ENCODE measurements at places on chromosomes 4 and X.

DNA sequence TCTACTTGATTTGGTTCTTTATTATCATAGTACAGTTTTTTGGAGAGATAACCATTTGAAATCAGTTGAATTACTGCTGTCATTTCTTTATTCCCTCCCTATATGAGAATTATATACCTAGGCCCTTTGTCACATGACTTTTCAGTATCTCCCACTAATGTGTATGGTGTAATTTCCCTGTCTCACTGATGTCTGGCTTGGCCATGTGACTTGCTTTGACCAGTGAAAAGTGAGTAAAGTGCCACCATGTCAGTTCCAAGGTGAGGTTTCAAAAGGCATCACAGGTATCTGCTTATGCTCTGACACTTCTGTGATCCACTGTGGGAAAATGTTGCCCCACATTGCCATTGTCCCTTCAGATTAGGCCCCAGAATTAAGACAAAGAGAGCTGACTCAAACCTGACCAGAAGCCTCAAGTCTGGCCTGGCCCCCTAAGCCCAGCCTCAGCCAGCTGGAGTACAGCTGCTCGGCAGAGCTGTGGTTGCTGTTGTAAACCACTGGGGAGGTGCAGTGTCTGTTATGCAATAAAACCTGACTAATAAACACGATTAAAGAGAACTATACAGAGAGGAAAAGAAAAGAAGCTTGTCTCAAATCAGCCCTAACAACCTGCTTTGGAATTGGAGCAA, 27.5 kb downstream of the SETD7 start:
- peak; percentile 40 for DNase-seq

- no peak for DNase-seq
Observed at GRCh38 chrX:116232833-116233232, 62.3 kb downstream of the AGTR2 start.

GRCh38 chrX:63394872-63395271, 43.7 kb upstream of the SPIN4 start:
- no peak for DNase-seq

DNA sequence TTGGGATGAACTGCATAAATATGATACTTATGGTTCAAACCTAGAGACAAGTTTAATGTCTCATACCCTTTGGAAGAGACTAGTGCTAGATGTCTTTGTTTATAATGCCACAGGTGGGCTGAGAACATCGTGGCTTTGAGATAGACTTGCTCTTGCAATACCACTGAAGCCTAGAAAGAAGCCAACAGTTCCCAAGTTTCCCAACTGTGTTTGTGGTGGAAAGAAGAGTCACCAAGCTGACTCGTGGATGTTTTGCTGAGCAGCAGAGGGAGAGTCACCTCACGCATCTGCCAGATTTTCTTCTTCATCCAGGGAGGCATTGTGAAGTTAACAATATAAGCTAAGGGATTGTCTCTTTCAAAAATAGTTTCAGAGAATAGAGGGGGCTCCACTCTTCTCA, 1076.2 kb downstream of the C4orf33 start:
- DNase-seq = no peak

DNA sequence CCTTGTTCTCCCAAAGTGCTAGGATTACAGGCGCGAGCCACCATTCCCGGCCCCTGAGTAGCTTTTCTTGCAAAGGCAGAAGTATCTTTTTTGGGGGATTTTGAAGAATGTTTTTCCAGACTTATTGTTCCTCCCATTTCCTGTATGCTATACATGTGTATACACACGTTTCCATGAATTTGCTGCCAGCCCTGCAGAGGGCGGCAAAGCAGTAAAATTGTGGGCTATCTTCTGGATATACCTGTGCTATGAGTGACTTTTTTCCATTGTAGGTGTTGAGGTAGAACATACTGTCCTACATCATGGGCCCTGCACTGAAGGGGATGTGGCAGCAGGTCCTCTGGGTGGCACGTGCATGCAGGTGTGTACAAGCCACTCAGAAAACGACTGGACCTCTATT, 16.9 kb upstream of the MED28 start:
- peak; percentile 29 for DNase-seq

DNA sequence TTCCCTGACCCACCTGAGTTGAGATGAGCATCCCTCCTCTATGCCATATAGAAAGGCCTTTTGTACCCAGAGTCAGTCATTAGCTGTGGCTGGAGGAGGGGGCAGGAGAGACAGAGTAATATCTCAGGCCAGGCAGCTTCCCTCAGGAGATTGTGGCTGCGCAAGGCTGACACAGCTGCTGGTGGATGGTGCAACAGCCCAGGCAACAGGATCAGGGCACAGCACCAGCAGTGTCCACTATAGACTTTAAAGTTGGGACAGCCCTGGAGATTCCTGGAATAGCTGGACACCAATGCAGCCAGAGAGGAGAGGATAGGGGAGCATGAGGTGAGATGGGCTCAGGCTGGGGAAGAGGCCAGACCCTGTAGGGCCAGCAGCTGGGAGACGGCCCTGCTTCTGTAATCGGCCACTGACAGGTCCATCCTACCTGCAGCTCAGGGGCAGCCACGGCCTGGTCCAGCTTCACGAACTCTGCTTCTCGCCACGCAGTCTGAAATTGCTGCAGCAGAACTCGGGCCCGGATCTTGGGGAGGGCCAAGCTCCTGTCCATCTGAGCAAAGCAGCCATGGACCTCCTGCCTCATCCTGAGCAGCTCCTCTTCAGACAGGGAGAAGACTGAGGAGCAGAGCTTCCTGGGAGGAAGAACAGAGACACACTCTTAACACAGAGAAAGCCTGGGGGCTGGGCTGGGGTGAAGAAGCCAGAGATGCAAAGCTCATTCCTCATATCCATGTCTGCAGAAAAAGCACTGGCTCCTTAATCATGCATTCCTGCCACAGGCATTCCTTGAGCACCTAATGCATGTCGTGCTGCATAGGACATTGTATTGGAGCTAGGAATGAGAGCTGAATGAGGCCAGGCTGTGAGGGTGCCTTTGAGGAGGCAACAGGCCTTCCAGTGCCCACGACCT, 90.1 kb downstream of the EVC2 start:
- no peak for DNase-seq

DNA sequence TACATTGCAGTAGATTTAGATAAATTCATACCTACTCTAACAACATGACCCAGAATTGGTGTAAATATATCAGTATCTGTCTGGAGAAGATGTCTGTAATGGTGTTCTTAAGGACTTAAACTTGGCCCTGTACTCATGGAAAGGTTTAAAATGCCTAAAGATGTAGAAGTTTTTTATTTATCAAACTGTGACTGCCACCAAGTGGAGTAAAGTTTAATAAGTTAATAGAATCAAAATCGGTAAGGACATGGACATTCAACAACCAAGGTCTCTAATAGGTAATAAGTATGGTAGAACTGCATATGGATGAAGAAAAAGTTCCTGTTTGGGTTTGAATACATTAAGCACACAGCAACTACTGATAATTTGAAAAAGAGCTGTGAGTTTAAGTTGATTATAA, 474.0 kb upstream of the NDST3 start:
- DNase-seq = no peak

DNA sequence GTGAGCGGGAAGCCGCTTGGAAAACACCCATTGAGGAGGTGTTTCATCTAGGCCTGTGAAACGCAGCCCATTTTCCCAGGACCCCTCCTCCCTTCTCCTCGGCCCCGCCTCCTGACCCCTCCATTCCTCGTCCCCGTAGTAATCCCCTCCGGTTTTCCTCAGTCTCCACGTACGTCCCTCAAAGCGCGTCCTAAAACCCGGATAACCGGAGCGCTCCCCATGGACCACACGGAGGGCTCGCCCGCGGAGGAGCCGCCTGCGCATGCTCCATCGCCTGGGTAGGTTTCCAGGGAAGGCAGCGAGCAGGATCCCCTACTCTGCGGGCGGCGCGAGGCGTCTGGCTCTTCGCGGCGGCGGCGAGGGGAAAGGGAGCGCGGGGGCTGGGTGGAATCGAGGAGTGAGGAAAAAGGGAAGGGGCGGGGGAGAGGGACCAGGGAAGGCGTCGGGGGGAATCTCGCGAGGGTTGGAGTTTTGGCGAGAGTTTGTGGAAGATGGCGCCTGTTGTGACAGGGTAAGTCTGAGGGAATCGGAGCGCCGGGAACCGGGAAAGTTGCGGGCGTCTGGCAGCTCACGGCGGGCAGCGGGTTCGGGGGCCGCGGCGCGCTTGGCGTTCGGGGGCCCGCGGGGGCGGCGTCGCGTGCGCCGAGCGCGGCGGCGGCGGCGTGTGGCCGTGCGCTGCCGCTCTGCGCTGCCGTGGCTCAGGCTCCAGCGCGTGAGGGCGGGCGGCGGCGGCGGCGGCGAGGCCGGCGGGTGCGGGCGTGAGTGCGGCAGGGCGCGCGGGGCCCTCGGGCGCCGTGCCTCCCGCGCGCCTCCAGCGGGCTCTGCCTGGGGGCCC, at the start of gene RBPJ:
RBPJ (plus strand) TSS at position 477 of the 835 bp plus-strand sequence; CDS start at position 492, 15 bp downstream.
- peak; percentile 95 for DNase-seq

- DNase-seq = no peak
Observed at GRCh38 chr4:14157262-14157661, 529.7 kb upstream of the BOD1L1 start.

GRCh38 chr4:16160457-16160856, 65.8 kb downstream of the TAPT1 start:
- DNase-seq = no peak

- no peak for DNase-seq
Observed at GRCh38 chr4:184574861-184575260, 74.4 kb downstream of the CASP3 start.

DNA sequence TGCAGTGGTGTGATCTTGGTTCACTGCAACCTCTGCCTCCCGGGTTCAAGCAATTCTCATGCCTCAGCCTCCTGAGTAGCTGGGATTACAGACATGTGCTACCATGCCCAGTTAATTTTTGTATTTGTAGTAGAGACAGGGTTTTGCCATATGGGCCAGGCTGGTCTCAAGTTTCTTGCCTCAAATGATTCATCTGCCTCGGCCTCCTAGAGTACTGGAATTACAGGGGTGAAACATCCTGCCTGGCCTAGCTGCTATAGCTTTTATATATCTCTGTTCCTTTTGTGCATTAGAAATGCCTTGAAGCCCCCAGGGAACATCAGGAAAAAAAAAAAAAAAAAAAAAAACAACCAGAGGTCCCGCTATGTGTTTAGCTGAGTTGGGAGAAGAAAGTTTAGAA, 34.8 kb downstream of the UBE2K start:
- DNase-seq = no peak

DNA sequence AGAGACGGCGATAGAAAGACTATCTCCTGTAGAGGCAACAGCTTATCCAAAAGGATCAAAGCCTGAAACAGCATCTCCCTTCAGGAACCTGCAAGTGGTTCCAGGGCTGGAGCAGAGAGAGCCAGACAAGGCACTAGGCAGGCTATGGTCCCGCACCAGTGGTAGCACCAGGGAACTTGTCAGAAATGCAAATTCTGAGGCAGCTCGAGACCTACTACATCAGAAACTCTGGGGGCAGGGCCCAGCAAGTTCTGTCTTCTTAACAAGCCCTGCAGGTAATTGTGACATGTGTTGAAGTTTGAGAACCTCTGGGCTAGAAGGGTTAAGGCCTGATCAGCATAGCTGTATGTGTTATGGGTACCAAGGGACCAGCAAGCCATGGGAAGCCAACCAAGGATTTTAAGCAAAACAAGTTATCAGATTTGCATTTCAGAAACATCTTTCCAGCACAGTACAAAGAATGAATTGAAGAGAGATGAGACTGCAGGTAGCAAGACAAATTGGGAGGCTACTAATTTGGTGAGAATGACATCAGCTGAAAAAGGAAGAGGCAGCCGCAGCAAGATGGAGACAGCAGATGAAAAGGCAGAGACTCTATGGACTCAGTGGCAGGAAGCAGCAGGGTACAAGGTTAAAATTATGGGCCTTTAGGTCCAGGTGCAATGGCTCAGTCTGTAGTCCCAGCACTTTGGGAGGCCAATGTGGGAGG, 139.7 kb downstream of the TSPAN5 start:
- DNase-seq = no peak

DNA sequence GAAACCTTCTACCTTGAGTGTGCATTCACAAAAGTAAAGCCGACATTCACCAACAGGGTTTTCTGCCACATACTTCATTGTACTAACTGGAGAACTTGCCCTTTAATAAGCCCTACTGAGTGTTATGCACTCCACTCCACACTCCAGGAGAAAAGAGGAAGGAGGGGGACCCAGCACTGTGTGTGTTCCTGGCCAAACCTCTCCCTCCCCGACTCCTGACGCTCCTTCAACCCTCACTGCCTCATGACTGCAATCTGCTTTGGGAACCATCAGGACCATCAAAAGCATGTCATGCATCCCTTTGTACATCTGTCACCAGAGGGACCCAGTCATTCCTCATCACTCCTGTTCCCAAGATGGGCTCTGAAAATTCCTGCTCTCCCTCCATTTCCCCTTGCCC, 143.7 kb downstream of the RASL11B start:
- no peak for DNase-seq

GRCh38 chrX:3286196-3286945, 60.1 kb downstream of the MXRA5 start:
- DNase-seq = no peak

DNA sequence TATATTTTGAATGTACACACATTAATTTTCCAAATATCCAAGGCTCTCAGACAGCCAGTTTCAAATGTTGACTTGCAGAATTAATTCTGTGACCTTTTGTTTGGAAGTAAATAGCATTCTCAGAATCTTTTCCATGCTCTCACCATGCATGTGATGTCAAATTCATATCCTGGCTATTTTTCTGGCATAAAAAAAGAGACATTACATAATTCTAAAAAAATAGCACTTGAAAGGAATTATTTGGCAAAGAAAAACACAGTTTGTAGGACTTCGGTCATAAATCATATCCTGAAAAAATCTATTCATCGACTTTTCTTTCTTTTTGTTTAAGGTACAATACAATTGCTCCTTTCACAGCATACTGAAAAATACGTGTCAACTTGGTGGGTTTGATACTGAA, 111.2 kb downstream of the GLRA3 start:
- DNase-seq = no peak

All from glutamatergic neuron (in vitro differentiated cells).